ENCODE measurements at places on chromosomes 11 and 22. TPM values are rescaled to one million over a fixed set of nuclear protein-coding genes. Genes with fewer than 3 reads are reported as not detected.

The TRIM6 gene
- 4.6 TPM for total RNA-seq

DNA sequence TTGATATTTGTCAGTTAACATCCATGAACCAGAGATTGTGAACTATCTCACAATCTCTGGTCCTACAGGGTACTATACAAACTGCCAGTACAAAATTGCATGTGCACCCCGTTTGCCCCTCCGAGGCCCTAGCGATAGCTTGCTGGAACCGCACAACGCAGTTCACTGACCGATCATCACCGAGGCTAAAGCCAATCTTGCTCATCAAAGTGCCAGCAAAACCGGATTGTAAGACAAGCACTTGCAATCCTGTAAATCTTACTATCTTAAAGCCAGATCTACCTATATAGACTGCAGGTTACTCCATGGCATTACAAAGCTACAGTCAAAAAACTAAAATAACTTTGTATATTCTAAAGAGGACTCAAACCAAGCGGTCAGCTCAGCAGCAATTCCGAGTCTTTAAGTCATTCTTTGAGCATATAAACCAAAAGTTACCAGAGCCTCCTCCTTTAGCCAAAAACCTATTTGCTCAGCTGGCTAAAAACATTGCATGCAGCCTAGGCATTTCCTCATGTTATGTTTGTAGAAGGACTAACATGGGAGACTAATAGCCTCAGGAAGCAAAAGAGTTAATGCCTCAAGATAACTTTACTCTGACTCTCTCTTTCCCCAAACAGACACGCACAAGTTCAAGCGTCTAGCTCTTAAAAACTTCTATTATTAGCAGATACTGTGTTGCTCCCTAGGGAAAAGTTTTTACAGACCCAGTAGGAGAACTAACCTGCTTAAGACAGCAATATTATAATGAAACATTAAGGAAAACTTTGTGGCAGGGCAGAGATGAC, 30.7 kb upstream of the CPT1A start:
- DNase-seq, result no peak

DNA sequence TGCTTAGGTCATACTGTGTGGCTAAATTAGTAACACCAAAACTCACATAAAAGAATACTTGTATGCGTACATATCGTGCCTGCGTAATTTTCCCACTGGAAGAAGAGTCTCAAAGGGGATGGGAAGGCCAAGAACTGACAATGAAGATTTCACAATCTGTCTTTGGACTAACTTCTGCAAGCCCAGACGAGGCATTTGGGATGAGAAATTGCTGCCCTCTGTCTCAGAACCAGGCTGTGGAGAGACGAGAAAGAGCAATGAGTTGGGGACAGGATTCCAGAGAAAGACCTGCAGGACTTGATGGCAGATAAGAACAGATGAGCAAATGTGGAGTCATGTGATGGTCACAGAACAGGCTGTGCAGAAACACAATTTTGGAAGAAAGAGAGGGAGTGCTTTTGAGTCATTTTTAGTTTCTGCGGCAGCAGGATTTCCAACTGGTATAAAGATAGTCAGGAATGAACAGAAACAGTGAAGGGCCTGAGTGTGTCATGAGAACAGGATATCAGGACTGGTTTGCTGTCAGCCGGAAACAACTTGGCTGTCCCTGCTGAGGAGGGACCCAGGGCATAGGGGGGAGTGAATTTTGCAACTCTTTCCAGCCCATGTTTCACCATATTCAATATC, 82.7 kb upstream of the CTSC start:
- DNase-seq, result no peak

- DNase-seq, result peak; percentile 27
Measured at GRCh38 chr22:36086629-36087254, 58.1 kb upstream of the RBFOX2 start.

DNA sequence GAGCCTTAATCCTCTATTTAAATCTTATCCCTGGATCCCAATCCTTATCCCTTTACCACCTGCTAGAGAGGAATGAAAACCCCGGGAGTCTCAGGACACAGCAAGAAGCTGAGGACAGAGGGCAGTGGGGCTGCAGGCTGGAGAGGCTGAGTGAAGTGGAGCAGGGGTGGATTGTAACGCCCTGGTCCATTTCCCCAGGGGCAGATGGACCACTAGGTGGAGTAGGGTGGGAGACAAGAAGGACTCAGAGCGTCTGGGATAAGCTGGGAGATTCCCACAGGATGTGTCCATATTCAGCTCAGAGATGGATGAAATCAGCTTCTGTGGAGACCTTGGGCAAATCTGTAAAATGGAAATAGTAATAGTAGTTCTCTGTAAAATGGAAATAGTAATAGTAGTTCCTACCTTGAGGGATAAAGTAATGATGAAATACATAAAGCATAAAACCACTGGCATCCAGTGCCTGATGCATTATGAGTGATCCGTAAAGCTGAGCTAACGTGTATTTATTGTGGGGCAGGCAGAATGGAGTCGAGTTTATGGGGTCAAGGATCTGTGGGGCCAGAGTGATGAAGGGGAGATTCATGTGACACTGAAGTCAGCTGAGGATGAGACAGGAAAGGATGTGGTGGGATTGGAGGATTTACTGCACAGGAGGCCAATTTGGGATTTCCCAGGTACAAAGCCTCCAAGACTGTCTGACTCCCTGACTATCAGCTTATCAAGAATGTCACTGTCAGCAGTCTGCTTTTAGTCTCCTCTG, 1.9 kb upstream of the ROBO4 start:
- no peak for DNase-seq

DNA sequence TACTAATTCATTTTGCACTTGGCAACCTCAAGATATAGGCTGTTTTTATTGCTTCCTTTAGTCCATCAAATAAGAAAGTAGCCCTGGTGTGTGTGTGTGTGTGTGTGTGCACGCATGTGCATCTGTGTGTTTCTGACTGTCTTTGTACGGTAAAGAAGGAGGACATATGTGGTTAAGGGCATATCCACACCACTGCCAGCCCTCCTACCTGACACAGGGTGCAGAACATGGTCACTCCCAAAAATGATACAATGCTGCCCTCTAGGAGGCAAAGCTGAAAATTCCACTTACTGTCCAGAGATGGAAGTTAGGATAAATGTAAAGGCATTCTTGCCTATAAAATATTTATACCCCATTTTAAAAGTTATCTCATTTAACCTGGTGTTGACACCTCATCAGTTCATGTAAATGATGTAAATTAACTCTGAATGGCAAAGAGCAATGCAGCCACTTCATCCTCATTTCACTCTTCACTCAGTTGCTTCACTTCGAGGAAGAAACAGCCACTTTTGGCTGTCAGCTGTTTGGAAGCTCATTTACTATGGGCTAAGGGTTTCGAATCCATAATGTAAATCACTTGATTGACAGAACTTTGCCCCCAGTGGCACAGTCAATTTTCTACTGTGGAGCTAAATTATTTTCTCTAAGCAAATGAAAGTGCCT, 83.1 kb upstream of the MTNR1B start:
- no peak for DNase-seq

Data from sigmoid colon (tissue), 7 donors.